ENCODE measurements at places on chromosomes 2 and 18.

DNA sequence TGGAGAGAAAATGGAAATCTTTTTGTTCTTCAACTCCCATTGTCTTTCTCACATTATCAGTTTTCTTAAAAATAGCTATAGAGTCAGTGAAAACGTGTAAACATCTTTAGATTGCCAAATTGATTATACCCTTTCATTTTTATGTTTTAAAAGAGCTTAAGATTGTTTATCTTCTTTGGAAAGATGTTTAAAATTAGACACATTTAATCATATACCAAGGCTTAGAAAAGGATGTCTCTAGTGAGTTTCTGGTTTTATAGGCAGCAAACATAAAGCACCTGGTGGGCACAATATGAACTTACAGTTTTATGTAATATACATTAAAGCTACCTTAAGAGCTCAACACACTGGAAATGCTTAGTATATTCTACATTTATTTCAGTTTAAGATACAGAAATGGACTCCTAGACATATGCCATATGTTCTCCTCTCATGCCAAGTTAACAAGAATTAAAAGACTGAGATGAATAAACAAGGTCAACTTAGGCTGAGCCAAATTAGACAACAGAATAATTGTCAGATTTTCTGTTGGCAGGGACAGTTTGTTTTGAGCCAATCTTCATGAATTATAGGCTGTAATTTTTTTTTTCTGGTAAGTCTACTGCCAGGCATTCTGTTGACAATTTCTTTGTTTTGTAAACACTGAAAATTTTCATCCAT, 112.7 kb downstream of the OTX1 start:
- DNase-seq = no peak

DNA sequence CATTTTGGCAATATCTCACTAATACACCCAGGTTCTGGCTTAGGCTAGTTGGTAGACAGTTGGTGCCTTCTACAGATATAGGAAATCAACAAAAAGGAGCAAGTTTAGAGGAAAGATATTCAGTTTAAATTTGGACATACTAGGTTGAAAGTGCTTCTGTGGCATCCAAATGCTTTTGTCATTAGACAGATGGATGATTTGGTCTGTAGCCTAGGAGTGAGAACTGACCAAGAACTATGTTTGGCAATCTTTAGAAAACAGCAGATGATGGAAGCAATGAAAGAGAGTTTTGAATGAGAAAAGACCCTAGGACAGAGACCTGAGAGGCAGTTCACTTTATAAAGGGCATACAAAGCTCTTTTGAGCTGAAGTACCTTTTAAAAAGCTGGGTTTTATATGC, 201.3 kb upstream of the FSHR start:
- DNase-seq = no peak

GRCh38 chr2:70974592-70974991, 3.8 kb upstream of the ANKRD53 start:
- no peak for DNase-seq

- no peak for DNase-seq
Measured at GRCh38 chr2:240894006-240894405, 1.9 kb downstream of the MAB21L4 start.

DNA sequence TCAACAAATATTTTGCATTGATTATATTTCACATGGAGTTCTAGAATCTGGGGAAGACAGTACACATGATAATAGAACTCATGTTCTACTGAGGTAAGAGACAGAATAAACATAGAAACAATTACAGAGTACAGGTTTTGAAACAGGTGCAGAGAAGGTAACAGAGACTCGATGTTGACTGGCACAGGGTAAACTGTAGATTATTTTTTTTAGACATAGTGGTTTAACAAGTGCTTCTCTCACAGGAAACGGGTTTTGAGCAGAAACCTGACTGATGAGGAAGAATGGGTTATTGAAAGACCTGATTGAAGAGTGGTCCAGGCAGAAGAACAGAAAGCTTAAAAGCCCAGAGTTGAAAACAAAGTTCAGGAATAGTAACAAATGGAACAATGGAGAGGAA, 1002.5 kb upstream of the FAM98A start:
- no peak for DNase-seq

- DNase-seq = no peak
Measured at GRCh38 chr18:55546851-55547704, 40.9 kb downstream of the TCF4 start.
